ENCODE measurements at places on chromosomes 5 and 9.

DNA sequence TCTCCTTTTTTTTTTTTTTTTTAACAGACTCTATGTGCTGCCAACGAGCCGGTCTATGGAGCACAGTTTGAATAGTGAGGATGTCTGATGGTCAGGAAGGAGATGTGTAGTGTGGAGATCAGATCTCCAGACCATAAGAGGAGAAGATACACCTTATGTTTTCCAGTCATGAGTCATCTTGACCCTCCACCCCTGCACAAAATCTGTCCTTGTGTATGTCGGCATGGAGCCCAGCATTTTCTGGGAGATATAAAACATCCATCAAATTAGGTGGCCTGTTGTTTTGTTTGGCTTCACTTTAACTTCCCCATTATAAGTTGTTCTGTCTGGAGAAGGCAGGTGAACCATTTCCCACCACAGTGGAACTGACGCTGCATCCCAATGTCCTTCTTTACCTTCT lies 19.2 kb downstream of the SH3TC2 start:
- DNase-seq, result no peak

DNA sequence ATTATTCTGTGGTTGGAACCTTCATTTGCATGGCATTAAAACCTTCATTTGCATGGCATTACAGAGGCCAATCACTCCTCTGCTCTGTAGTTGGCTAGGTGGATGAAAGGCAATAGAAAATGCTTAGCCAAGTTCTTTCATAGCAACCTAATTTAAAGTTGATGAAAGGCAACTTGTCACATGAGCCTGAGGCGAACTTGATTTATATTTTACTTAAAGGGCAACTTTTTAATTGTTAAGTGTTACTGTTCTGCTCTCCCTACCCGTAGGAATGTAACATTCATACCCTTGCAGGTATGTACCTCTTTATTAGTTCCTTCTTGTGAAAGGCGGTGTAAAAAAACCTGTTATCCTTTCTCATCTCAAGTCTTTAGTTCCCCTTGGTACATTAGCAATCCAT lies 7.9 kb upstream of the ERMP1 start:
- no peak for DNase-seq

- DNase-seq, result no peak
These were observed 113.0 kb upstream of the KIF2A start for GRCh38 chr5:62192958-62193357.

- DNase-seq, result no peak
These were observed 9.8 kb downstream of the PDLIM4 start for GRCh38 chr5:132267166-132267739.

- no peak for DNase-seq
These were observed 29.5 kb upstream of the PTPDC1 start for GRCh38 chr9:94054716-94055115.

Measured in natural killer cell (primary cell).